ENCODE measurements at places on chromosomes 5 and 9.

GRCh38 chr9:104367507-104367906 lies 136.6 kb upstream of the OR13F1 start:
- DNase-seq = no peak

DNA sequence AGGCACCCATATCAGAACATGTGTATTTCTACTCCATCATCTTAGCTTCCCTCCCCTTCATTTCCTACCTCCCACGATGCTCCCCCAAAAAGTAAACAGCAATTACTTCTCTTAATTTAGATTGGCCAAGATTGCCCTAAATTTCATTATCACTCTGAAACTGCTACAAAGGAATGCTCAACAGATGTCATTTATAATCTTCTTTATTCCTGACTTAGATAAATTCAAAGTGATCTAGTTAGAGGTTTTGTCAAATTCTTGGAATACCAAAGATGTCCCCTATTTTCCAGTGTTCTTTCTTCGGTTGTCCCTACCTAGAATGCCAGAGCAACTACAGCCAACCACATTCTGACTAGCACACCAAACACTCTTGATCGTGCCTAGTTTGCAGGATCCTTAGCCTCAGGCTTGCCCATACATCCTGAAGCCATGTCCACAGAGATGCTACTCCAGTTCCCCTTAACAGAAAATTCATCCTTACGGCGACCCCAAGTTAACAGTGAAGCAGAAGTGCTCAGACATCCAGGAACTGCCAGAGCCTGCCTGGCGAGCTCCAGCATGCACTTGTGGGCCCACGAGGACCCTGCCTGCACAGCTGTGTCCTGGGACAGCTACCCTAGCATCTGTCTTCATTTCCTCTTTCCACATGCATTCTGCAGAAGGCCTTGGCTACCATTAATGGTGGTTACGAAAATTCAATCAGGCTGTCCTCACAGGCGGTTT lies 31.6 kb downstream of the DAP start:
- no peak for DNase-seq

DNA sequence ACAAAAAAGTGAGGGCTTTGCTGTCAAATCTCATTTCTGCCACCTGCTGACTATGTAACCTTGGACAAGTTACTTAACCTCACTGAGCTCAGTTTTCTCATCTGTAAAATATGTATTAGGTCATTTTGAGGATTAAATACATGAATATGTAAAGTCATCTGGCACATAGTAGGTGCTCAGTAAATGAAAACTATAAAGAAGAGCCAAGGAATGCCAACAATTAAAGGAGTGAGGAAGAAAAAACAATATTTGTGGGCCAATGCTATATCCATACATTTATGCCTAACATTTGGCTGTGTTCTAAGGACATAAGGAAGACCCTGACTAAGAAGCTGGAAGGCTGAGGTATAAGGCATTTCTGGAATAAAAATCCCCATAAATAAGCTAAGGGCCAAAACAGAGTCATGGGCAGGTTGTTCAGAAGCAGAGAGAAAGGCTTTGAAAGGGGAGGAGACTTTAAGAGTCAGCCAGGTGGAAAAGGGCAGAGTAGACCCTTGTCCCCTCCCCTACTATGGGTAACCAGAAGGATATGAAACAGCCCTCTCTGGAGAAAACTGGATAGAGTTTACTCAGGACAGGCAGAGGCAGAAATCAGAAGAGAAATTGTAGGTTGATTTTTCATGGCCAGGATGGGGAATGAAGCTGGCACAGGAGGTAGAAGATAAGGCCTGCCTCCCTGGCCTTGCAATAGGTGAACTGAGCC lies 47.6 kb upstream of the SIL1 start:
- no peak for DNase-seq

GRCh38 chr5:61362796-61363368 lies 30.8 kb downstream of the ZSWIM6 start:
- DNase-seq = no peak

GRCh38 chr5:78065663-78066062 lies 228.8 kb downstream of the AP3B1 start:
- DNase-seq = no peak

DNA sequence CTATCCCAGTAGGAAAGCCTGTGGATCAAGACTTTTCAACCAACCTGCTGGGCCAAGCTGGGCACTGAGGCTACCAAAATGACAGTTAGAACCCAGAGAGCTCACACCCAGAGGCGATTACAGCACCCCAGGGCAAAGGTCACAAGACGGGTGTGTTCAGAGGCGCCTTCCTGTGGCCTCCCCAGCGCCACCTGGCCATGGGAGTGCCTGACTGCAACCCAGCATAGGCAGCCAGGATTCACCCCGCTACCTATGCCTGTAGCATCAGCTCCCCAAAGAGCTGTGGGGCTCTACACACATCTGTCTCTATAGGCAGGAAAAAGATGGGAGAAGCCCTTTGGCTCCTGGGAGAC lies 33.5 kb downstream of the PDGFRB start:
- no peak for DNase-seq

DNA sequence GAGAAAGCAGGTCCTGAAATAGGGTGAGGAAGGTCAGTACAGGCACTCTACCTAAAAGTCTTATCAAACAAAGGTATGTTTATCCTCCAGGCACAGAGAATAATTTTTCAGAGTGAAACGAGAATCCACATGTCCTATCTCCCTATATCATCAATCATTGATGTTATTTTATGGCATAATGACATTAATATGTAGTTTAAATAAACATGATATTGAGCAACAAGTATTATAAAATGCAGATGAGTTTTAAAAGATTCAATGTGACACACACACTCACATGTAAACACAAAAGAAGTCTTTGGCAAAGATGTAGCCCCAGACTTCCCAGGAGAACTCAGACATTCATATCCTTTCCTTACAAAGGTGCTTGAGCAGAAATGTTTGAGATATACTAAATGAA lies 389.1 kb downstream of the ADGRV1 start:
- DNase-seq = no peak

- no peak for DNase-seq
Measured at GRCh38 chr9:135524130-135524861, 3.1 kb downstream of the LCN1 start.

DNA sequence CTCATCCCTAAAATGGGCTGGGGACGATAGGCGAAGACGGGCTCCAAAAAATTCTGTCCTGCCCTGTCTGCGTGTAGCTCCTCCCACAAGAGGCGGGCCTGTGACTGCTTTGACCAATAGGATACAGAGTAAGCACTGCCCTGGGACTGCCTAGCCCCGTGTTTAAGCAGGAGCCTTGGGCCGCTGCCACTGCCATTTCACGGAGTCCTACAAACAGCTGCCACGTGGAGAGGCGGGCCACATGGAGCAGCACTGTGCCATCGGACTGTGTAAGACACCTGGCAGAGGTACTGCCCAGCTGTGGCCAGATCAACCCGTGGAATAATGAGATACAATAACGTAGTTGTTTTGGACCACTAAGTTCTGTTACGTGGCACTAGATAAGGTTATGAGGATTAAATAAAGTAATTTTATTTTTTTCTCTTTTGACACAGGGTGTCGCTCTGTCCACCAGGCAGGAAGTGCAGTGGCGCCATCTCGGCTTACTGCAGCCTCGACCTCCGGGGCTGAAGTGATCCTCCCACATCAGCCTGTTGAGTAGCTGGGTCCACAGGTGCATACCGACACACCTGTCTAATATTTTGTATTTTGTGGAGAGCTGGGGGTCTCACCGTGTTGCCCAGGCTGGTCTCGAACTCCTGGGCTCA lies 87.2 kb downstream of the LMNB1 start:
- no peak for DNase-seq

DNA sequence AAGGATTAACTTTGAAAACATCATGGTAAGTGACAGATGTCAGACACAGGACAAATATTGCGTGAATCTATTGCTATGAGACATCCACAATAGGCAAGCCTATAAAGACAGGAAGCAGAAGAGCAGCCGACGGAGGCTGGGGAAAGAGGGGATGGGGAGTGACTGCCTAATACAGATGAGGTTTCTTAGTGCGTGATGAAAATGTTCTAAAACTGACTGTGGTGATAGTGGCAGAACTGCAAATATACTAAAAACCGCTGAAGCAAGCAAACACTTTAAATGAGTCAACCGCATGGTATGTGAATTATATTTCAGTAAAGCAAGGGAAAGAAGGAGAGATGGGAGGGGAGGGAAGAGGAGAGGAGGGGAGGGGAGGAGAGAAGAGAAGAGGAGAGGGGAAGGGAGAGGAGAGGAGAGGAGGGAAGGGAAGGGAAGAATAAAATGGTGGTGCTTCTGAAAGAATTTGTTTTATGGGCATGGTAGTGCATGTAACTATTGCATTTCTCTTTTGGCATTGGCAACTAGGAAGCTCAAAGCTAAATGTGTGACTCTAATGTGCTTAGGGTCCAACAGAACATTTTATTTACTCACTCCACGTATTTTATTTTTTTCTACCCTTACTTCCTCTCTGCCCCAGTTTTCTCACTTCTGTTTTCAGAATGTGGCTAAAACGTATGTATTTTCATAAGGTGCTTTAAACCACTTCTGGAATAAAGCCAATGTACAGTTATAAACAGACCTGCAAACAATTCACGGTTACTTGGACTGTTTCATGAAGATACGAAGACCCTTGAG lies 21.3 kb downstream of the AKNA start:
- no peak for DNase-seq

DNA sequence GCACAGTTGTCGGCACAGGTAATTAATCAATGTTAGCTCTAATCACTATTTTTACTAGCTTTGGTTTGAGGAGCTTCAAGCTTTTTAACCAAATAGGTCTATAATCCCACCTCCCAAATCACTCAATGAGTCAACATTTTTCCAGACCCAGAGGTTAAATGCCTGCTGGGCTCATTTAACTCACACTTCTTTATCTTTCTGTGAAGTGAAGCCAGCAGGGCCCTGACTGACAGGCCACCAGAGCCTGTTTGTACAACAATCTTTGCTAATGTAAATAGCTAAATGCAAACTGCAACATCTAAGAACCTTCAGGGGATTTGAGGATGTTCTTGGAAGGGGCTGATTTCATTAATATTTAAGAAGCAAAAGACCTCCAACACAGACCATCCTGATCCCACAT lies 98.4 kb upstream of the NREP start:
- no peak for DNase-seq

DNA sequence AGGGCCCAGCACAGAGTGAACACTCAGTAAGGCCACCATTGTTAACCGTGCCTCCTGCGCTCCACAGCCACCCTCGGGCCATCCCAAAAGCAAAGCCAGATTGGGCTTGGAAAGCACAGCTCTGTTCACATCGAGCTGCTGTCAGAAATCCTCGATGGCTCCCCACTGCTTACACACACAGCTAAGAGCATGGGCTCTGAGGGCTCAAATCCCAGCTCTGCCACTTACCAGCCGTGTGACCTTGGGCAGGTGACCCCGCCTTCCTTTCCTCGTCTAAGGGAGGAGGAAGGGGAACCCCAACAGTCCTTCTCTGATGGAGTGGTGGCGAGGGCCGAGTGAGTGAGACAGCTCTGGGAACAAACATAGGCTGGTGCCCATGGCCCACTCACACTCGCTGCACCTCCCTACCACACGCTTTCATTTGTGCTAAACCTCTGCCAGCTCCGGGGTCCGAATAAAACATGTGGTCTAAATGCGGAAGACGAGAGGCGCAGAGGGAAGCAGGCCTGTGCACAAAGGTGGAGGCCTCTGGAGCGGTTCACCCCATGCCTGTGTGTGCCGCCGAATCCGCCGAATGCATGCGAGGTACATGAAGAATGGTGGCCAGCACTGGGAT lies 139.3 kb downstream of the PAX5 start:
- DNase-seq = no peak

GRCh38 chr5:174281855-174282254 lies 236.3 kb downstream of the NSG2 start:
- no peak for DNase-seq

DNA sequence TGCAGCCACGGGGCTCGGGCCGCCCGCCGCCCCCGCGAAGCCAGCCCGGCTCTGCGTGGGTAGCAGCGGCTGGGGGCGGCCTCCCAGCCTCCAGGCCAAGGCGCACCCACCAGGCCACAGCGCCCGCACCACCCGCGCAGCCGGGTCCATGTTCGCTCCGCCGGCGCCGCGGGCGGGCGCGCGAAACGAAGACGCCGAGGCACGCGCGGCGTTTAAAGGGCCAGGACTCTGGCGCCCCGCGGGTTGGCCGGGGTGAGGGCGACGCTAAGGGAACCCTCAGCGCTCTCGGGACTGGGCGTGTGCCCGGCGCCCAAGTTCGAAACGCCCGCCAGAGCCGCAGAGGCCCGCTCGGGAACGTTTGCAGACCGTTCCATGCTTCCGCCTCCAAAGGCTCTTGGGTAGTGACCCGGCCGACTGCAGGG lies at the start of gene PTGES2:
Gene PTGES2 (minus strand): TSS at position 162 of the 422 bp plus-strand sequence. CDS start 12 bp downstream, at position 150.
- peak; percentile 64 for DNase-seq

GRCh38 chr9:34642679-34643078 lies 3.8 kb upstream of the GALT start:
- no peak for DNase-seq

DNA sequence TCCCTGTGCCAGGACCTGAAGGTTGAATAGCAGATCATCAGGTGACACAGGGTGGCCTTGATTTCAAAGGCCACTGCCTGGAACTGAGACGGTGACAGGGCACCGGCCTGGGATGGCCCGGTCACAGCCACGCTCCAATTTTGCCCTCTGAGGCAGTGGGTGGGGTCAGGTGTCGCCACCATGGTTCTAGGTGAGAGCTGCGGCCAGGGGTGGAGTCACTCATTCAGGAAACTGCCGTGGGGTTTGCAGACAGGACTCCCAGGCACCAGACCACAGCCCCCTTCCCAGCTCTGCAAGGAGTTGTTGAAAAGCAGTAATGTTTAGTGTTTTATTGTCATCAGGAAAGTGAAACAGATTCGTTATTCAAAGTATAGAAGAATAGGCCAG lies 17.3 kb upstream of the RNU6ATAC start:
- DNase-seq = no peak

- no peak for DNase-seq
Measured at GRCh38 chr9:124932333-124932732, 8.6 kb downstream of the GOLGA1 start.

DNA sequence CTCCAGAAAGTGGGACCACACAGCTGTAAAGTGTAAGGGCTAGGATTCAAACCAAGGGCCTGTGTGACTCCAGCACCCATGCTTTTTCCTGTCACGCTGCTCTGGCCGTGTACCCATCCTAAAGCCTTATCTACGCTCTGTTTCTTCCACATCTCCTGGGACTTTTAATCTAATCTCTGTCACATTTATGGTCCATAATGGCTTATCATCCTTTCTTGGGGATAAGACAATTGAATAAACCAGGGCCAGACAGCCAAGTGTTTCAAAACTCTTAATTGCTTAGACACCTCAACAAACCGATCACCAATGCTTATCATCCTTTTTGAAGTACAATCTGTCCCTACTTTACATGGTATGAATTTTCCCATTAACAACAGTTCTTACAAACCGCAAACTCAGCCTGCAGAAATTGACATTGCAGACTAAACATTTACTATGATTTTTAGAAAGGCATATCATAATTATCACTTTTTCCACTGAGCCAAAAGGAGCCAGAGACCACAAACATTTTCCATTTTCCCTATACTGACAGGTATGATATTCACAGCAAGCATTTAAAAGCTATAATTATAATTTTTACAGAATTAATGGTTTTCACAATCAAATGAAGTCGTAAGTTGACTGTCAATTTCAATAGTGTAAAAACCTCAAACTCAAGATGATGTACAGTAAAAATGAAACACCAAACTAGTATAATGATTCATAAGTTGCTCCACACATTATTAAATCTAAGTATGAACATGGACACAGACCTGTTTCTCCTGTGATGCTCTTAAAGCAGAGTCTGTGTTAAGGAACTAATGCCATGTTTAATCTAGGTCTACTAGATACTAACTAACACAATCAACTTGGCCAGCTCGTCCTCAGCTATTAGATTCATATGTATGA lies 99.5 kb downstream of the FBXW11 start:
- DNase-seq = no peak

Data from stimulated activated CD4-positive, alpha-beta T cell treated with anti-CD3 and anti-CD28 coated beads, Interleukin-15, amount 100 ng/mL, for 1 hour (primary cell).